ENCODE measurements at places on chromosomes 16 and 17.

DNA sequence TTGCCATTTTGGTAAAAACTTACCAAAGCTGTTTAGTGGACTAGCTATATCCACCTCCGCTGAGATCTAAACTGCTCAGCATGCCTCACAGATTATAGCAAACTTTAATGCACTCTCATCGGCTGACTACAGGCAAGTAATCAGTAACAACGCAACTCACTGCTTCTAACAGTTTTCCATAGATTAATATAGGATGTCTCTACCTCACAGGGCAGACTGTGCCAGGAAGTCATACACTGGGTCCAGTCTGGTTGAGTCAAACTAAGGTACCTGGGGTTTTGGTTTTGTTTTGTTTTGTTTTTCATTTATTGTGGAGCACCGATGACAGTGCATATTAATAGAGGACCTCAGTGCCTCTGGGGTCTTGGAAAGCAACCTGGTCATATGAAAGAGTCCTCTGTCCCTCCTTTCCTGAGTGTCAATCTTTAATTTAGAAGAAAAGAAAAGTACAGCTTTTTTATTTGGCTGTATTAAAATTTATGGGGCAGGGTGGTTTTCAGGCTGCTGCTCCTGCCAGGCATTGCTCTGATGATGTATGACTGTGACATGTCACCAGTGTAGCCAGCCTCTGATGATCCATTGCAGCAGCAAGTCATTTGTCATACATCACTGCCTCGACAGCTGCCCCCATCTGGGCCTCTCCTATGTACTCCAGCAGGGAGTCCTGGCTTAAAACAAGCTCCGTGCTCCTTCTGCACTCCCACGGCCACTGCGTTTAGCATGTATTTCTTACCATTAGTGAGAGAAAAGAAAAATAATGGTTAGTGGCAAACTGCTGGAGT lies 854.1 kb downstream of the KCNJ2 start:
- no peak for DNase-seq

GRCh38 chr16:65114527-65114926 lies 7.3 kb downstream of the CDH11 start:
- DNase-seq = no peak

DNA sequence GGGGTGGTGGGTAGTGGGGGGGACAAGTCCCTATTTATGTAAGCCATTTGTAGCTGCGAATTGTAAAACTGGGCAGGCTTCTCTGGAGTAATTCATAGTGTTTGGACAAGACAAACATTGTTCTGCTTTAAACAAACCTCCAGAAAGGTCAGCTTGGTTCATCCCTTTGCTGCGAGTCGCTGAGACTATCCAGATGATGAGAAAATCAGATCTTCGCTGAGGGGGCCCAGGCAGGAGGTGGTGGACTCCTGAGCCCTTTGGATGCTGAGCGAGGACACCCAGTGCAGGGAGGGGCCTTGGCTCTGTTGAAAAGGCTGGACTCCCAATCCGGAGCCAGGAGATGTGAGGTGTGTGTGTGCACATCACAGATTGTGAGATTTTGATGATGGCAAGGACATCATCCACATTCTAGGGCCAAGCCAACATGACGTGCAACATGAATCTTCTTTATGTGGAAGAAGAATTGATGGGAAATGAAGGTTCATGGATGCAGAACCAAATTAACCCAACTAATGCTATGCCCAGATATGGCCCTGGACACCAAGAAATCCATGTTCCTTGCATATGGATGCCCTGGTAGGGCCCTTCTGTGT lies 15.0 kb upstream of the NTN1 start:
- DNase-seq = no peak

GRCh38 chr17:10737736-10738135 lies 7.9 kb upstream of the TMEM220 start:
- no peak for DNase-seq

DNA sequence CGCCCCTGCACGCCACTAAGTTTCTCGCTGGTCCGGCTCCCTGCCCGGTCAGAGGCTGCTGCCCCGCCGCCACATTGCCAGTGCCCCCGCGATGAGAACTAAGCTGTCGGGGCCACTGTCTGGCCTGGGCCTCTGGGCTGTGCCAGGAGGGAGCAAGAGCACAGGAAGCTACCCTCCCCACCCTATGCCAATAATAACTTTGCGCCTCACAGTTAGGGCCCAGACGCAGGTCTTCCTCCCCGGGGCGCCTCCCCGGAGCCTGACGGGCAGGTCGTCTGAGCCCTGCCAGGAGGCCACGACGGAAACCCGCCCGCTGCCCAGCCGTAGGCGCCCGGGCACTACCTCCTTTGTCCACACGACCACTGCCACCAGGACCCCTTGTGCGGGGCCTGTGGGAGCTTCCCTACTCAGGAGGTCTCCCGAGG lies 1.5 kb downstream of the ZFPM1 start:
- DNase-seq = peak; percentile 15

All from CD14-positive monocyte (primary cell).